ENCODE measurements at places on chromosomes 5 and 9.

DNA sequence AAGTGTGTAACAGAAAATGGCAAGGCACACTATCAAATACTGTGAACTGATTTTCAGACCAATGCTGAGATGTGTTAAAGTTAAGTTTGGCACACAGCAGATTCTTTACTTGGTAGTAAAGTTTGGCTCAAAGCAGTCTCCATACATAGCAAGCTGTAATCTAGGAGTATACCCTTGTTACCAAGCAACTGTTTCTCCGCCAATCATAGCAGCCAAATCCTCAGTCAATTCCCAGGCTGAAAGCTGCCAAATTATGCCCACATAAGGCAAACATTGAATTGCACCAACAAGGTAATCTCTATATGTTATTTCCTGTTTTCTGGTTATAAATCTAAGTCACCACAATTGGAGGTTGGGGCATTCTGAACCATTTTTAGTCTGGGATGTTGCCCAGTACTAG is 345.7 kb downstream of the DEPDC1B start:
- DNase-seq = no peak

GRCh38 chr5:143775258-143775657 is 36.7 kb upstream of the HMHB1 start:
- no peak for DNase-seq

DNA sequence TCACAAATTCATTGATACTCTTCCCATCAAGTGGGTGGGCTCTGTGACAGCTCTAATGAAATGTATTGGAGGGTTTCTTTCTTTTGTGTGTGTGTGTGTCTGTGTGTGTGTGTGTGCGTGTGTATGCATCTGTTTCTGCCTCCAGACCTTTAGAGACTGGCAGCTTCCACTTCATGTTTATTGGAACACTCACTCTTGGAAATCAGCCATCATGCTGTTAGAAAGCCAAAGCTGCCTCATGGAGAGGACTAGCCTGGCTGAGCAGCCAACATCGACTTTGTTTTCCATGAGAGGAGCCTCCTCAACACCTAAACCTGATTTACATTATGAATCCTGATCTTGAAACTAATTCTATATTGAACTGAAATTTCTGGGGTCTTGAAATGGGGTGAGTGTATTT is 128.5 kb upstream of the FAM174A start:
- no peak for DNase-seq

DNA sequence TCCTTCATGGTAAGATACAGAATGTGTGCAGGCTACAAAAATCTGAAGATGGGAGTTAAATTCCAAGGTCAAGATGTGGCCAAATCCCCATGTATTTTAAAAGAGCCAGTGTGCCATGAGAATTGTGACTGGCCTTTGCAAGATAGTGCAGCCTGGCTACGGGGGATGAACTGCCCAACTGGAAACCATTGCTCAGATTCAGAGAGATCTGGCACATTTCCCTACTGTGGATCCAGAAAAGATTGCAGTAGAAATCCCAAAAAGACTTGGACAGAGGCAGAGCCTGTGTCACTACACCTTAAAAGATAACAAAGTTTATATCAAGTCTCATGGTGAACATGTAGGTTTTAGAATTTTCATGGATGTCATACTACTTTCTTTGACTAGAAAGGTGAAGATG is 26.2 kb downstream of the SLC12A2 start:
- DNase-seq = no peak

GRCh38 chr5:139371482-139372435 is 11.3 kb downstream of the SLC23A1 start:
- DNase-seq = no peak

DNA sequence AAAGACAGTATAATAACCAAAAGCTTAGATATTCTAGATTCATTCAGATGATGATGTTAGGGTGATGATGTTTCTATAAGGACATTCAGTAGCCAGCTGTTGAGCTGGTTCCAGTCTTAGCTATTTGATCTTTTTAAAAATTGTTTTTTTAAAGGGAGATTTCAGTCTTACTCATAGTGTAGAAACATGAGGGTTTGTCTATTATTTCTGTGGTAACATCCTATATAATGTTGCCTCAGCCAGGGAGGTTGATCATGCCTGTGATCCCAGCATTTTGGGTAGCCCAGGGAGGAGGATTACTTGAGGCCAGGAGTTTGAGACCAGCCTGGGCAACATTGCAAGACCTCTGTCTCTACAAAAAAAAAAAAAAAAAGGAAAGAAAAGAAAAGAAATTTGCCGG is 167.8 kb downstream of the DOCK2 start:
- DNase-seq = no peak

GRCh38 chr9:18045326-18045725 is 428.6 kb upstream of the ADAMTSL1 start:
- DNase-seq = no peak

DNA sequence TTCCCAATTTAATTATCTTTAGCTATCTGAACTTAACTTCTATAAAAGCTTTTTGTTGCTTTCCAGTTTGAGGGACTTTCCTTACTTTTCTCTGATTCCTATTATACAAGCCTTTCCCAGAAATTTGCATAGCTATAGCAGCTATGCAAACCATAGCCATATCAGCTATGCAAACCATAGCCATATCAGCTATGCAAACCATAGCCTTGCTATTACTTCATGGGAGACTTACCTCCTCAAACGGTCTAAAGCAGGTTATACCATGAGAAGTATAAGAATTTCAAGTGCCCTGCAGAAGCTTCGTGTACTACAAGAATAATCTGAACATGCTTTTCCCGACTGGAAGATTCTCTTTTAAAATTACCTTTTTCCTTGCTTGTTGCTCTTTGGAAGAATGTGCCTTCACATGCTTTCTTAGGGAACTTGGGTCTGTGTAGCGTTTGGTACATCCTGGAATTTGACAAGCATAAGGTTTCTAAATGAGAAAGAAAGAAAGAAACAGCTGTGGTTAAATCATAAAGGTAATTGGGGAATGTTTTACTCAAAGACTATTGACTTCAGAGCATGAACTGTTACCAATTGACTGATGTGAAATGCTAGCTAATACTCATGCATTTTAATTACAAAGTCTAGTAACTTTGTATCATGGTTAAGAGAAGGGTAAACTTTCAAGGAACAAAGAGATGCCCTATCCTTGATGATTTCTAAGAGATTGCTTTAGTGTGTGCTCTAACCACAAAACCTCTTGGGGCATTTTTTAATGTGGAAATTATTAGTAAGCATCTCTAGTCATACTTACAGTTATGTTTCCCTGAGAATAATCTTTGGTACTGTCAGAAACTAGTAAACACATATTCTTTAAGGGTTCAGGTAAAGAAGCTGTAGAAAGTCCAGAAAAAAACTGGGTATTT is 367.6 kb downstream of the GLIS3 start:
- no peak for DNase-seq

- no peak for DNase-seq
Observed at GRCh38 chr9:89243296-89244061, 64.9 kb upstream of the SHC3 start.

DNA sequence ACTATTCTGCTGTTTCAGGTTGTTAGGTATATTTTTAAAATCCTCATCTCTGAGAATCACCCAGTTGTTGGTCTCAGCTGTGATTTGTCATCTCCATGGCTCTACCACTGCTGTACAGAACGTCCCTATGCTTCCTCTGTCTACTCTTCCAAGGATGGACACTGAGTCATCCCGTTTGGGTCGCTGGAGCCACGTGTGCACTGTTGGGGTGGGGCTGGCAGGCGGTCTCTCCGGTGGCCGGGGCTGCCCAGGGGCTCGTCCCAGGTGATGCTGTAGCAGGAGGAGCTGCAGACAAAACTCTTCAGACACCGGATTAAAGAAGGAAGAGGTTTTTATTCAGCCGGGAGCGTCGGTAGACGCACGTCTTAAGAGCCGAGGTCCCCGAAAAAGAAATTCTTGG is 16.9 kb downstream of the LCN9 start:
- no peak for DNase-seq

DNA sequence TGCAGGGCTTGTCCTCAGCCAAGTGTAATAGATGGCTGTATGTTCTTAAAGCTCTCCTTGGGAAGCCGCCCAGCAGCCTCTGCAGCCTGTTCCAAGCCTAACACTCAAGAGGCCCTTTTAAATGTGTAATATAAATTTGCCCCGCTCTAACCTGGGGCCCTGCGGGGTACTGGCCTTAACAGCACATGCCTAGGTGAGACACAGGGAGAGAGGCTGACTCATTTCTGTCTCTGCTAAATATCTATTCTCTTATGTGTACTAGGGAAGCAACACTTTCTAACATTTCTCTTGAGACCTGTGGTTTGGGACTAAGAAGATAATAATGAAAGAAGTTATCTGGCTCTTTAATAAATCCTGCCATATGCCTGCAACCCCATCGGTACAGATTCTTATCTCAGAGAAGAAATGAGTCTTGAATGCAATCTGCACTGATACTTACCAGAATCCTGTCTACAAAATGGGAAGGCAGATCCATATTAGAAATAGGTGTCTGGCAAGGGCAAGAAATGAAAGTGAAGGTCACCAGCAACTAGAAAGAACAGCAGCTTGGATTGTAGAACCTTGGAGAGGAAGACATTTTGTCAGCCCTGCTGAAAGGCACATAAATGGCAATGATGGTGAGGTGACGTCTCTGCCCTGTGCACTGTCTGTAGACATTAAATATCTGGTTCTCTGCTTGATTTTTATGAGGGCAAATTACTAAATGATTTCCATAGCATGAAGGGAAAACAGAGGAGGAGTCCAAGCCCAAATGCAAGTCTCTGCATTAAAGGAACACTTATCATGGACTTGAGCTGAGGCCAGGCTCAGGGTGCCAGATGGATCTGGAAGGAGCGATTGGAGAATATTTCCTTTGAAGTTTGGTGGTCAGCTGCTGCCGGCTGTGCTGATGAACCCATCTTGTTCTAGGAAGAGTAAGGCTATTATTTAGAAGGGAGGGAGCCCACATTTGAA is 14.5 kb upstream of the TGFBI start:
- no peak for DNase-seq

DNA sequence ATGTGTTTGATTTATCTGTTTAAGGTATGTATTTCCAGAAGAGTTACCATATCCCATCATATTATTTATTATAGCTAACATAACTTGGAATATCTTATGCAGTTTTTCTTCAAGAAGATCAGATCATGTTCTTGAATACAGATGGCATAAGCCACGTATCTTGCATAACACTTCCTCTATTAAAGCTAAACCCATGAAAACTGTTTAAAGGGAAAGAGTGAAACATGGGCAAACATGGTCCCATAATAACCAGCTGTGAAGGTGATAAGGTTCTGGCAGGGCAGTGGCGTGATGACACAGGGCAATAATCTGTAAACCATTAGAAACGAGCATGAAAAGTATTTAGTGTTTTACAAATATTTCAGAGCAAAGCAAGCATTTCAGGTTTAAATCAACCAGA is 34.2 kb downstream of the EFNA5 start:
- no peak for DNase-seq

DNA sequence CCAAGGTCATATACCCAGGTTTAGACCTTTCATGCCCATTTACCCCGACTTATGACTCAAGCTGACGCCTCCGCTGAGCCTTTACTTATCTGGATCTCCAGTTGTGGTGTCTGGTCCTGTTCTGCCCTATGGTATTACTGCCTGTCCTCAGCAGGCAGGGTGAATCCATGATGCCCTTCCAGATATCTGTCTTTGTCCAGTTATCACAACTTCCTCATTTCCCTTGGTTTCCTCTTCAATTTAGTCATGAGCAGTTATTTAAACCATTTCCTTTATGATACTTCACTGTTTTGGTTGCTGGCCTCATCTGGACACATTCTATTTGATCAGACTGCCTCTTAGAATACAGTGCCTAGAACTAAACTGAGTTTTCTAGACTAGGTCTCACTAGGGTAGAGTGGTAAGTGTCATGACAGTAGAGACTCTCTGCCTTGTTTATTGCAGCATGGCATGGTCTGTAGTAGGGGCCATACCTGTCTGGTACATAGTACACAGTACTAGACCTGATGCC is 93.3 kb downstream of the MELK start:
- no peak for DNase-seq

- DNase-seq = no peak
Observed at GRCh38 chr5:148382961-148383360, 797 bp upstream of the FBXO38 start.

DNA sequence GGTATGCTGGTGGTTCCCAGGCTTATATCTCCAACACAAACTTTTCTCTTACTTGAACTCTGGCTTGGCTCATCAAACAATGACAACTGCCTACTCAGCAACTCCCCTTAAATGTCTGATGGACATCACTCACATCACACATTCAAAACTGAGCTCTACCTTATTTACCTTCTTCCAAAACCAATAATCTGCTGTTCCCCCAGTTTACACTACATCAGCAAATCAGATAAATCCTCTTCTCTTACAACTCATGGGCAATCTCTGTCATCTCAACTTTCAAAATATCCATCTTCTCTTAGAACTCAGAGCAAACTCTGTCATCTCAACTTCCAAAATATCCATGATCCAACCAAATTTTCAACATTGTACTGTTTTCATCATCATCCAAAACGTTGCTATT is 2347.9 kb upstream of the ACO1 start:
- no peak for DNase-seq

DNA sequence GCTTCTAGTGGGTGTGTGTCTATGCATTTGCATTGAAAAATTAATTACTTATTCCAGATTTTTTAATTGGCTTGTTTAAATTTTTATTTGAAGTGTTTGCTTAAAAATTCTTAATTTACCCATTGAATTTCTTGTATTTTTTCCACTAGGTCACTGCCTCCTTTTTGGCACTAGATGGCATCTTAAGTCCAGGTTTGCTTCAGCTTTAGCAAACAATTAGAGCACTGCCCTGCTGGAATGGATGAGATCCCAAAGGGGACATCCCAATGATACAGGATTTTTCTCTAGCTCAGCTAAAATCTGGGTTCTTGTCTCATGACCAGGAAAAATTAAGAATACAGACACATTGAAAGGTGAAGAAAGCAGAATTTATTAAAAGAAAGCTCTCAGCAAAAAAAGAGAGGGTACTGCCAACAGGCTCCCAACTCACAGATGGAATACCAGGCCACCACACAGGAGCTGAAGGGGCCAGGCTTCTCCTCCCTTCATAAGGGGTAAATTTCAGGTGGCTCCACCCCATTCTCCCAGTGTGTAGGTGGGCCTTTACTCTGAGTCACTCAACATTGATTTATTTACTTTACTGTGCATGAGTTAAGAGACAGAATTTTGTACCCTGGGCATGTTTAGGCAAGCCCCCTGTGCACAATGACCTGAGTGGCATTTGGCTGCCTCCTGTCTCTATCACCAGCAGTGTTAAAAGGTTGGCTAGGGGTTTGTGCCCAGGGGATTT is 532.4 kb downstream of the ANXA1 start:
- no peak for DNase-seq

DNA sequence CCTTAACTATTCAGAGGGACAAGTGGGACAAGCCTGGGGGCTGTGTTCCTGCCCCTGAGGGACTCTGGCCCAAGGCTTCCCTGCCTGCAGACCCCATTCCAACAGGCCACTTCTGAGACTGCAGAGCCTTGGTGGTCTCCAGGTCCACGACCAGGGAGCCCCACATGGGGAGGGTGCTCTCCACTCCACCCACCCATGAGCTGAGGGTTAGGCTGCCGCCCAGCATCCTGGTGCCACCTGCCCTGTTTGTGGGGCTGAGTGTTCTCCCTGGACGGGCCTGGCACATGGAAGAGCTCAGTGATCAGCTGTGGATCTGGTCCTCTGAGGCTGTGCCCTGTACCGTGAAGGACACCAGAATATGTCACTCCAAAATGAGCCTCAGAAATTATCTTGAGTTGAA is 2.5 kb upstream of the ABO start:
- DNase-seq = no peak

- DNase-seq = no peak
Observed at GRCh38 chr9:95273369-95274022, 44.0 kb downstream of the FANCC start.

- no peak for DNase-seq
Observed at GRCh38 chr5:56389261-56389660, 156.1 kb upstream of the ANKRD55 start.
